ENCODE measurements at places on chromosomes 16 and 17.

DNA sequence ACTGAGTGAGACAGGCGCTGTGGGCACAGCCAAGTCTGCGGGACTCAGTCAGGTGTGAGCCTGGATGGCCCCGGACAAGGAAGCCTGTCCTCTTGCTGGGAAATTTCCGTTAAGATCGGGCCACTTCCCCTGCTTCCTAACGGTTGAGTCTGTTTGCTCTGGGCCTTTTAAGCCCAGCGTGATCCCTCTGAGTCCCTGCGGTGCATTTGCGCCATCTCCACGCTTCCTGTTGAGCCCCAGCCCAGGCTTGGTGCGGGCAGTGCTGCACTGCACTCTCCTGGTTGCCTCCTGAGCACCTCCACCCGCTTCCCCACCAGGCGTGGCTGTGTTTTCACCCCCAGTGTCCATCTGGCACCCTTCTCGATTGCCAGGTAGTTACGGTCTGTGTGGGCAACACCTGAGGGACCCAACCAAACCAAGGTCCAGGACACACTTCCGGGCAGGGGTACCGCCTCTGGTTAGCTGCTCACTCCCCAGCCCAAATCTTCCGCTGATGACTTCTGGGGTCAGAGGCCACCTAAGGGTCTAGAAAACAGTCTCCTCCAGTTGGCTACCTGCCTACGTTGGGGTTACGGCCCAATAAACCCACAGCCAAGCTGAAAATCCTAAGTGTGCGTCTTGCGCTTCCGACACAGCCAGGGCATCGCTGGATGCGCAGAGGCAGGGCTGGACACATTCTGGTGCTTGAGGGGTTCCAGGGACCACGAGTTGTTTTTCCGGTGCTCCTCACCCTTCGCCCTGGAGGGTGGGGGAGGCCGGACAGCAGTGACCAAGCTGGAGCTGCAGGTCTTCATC is 1.4 kb upstream of the SLC25A10 start:
- no peak for DNase-seq

DNA sequence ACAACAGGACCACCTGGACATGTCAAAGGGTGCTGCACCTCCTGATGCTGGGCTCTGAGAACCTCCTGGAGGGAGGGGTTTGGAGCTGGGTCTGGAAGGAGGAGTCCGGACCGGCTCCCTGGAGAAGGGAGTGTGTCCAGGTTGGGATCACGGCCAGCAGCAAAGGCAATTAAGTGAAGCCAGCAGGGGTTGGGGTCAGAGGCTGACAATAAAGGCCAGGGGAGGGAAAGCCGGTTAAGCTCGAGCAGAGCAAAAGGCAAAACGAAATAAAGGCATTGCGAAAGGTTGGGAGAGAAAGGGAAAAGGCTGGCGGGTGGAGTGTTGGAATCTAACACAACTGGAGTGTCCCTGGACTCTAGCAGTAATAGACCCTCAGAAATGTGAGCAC is 992 bp upstream of the CACNG4 start:
- no peak for DNase-seq

DNA sequence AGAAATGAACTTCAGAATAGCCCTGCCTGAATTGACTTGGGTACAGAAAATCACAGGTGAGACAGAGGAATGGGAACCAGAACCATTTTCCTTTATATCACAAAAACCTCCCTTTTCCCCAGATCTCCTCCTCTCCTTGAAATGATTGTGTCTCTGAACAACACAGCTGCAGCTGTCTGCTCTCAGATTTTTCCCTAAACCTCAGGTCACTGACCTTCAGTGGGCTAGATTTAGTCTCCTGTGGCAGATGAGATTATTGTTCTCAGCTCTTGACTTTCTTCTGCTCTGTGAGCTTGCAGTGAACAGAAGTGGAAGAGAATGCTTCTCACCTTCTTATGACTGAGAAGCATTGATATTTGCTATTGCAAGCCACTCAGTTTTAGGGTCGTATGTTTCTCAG is 92.3 kb upstream of the FAM20A start:
- no peak for DNase-seq

- DNase-seq, result no peak
Measured at GRCh38 chr16:54051821-54052220, 234.8 kb downstream of the IRX3 start.

GRCh38 chr16:15648135-15648730 is 1.8 kb upstream of the NDE1 start:
- DNase-seq, result no peak

- no peak for DNase-seq
Measured at GRCh38 chr17:4500191-4500571, 1.5 kb downstream of the SPNS2 start.

- no peak for DNase-seq
Measured at GRCh38 chr16:13839577-13839976, 80.4 kb upstream of the ERCC4 start.

DNA sequence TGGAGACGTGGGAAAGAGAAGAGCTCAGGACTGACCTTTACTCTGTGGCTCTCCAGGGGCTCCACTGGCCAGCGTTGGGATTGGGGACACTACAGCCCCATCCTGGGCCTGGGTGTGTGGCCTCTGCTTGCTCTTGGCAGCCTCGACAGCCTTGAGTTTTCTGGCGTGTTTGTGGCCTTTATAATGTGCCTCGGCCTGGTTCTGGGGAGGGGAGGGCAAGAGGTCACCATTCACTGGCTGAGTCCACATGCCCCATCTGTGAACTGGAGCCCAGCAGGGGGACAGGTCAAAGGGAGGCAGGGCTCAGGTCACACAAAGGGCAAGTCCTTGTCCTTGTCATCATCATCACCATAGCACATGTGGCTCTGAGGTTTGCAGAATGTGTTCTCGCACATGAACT is 11.7 kb downstream of the NKIRAS2 start:
- DNase-seq, result no peak

All from NCI-H446 treated with DMSO at 0.1 percent for 48 hours (cell line).